ENCODE measurements at places on chromosomes 12 and 14.

DNA sequence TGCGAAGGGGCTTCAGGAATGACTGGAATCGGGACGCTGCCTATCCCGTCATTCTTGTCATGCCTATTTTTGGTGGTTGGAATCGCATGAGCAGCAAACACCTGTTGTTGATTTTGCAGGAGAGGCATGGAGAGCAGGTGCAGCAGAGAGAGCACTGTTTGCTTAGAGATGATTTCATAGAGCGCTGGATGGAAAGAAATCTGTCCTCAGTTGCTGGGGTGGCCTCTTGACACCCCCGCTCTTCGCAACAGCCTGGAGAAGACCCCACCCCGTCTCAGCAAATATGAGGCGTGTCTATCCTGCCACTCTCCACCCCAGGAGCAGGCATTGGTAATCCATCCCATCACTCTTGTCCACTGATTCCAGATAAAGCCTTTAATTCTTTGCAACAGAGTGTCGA lies 19.3 kb upstream of the NCOR2 start:
- DNase-seq, result no peak

- no peak for DNase-seq
Measured at GRCh38 chr12:82783435-82783834, 96.7 kb downstream of the TMTC2 start.

- no peak for DNase-seq
Measured at GRCh38 chr12:13104409-13104808, 942 bp upstream of the GSG1 start.

DNA sequence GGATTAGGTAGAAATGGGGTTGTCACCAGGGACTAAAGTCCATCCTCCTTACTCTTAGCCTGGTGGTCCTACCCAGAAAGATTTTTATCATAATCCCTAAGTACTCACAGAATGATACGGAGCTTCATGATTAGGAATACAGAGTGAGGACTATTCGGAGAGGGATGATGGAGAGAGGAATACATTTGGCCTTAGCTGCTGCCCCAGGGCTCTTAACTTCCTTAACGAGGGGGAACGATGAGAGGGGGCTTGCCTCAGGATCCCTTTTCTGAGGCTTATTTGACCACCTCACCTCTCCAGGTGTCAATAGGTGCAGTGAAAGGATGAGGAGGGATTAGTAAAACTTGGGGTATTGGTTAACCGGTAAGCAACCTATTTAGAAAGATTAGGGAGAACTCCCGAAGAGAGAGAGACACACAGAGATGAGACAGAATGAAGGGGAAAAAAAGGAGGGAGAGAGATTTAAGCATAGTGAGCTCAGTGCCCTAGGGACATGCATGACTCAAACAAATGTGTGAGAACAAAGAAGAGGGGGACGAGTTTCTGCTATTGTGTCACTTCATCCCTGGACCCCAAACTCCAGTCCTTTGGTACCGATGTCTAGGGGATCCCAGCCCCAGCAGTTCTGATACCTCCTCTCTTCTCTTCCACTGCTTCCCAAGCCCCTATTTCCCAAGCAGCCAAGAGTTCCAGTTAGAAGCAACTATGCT lies 1.1 kb downstream of the NFE2 start:
- DNase-seq, result peak; percentile 55

- no peak for DNase-seq
Measured at GRCh38 chr14:33567023-33567728, 383.7 kb downstream of the EGLN3 start.

DNA sequence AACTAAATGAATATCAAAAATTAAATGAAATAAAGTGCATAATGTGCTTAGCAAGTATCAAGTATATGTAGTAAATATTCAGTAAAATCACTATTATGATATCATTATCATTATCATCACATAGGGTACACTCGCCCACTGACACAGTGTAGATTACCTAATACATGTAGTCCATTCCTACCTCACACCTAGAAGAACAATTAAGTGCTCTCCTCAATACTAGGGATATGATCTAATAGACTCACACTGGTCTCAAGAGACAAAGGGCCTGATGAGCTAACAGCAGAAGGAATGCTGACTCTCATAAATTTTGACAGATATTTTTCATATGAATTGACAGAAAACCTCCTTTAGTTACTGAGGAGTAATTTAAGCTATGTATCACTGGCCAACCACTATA lies 29.1 kb downstream of the FSCB start:
- DNase-seq, result no peak

DNA sequence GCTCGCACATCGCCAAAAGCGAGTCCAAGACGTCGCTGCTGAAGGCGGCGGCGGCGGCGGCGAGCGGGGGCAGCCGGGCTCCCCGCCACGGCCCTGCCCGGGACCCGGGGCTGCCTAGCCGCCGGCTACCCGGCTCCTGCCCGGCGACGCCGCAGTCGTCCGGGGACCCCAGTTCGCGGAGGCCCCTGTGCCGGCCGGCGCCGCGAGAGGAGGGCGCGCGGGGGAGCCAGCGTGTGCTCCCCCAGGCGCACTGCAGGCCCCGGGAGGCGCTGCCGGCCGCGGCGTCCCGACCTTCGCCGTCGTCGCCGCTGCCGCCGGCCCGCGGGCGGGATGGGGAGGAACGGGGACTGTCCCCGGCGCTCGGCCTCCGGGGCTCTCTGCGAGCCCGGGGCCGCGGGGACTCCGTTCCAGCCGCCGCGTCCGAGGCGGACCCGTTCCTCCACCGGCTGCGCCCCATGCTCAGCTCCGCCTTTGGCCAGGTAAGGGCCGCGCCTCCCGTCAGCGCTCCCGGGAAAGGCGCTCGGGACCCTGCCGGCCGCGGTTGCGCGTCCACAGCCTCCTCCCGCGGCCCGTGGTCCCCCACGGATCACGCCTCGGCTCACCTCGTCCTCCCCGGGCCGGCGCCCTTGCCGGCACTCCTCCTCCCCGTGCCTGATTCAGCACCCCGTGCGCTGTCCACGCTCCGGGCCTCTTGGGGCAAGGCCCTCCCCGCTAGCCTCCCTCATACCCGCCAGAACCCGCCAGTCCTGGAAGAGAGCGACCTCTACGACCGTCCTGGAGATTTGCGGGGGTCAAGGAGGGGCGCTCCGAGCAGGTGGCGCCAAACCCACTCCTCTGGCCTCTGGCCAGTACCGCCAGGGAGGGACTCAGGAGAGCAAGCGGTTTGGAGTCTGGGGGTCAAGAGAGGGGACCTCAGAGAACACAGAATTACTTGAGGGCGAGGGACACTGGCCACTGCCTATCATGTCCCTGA lies 721 bp downstream of the CABP1 start:
- no peak for DNase-seq

DNA sequence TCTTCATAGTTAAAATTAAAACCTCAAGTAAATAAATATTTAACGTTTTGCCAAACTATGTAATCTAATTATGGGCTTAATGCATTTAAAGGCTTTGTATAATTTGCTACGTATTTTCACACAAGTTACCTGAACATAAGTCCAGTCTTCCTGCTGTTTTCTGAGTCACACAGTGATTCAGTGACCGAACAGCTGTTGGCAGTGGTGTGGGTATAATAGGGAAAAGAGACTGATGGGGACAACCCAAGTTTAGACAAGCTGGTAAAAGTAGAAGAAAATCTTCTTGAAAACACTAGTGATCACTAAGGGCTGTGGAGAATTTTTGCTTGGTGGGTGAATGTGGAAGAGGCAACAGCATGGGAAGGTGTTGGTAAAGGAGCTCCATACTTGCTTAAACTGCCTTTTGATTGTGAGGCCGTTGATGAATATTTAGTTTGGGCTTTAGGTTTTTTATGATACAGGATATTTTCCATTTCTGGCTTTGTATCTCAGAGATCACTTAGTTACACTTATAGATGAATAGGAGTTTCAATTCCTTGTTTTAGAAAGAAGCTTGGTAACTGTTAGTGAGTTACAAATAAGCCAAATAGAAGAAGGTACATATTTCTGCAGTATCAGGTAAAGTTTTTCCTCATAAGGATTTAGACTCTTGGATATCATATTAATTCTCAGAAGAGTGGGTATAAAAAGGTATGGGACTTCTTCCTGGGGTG lies 23.9 kb downstream of the LRRK2 start:
- no peak for DNase-seq

GRCh38 chr14:39342768-39343167 lies 89.5 kb downstream of the FBXO33 start:
- no peak for DNase-seq

DNA sequence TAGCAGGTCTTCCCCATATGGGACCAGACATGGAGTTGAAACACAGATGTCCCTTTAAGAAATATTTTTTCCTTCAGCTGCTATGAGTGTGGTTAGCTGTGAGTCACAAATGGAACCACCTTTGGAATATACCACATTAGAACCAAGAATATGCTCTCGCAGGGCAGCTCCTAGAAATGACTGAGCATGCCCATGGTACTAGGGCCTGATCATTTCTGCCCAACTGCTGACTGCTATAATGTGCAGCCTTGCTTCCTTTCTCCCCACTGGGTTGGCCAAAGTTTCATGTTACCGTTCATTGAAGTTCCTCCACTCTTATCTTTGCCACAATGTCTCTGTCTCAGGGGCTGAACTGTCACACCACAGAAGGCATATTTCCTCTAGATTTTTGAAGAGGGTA lies 1074.6 kb downstream of the FLRT2 start:
- DNase-seq, result no peak

DNA sequence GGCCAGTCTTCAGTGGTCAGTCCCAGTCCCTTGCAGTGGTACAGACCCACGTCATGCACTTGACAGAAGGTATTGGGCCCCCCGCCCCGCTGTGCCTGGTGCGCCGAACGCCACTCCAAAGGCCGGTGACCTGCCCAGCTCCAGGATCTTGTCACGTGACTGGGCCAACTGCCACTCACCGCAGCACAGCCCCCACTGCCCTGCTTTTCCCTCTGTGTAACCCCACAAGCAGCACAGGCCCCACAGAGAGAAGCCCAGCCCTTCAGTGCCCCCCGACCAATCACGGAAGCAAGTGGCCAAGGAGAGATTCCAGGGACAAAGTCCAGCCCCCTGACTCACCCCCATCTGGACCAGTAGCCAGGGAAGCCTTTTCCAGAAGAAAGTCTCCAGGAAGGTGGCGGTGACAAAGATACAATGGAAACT lies 498 bp downstream of the GPR132 start:
- DNase-seq, result no peak

- DNase-seq, result no peak
Measured at GRCh38 chr12:80059102-80059501, 40.2 kb upstream of the OTOGL start.

- peak; percentile 34 for DNase-seq
Measured at GRCh38 chr14:72975770-72976169, 49.5 kb downstream of the DCAF4 start.

- no peak for DNase-seq
Measured at GRCh38 chr12:6612247-6612646, 5.1 kb upstream of the CHD4 start.

DNA sequence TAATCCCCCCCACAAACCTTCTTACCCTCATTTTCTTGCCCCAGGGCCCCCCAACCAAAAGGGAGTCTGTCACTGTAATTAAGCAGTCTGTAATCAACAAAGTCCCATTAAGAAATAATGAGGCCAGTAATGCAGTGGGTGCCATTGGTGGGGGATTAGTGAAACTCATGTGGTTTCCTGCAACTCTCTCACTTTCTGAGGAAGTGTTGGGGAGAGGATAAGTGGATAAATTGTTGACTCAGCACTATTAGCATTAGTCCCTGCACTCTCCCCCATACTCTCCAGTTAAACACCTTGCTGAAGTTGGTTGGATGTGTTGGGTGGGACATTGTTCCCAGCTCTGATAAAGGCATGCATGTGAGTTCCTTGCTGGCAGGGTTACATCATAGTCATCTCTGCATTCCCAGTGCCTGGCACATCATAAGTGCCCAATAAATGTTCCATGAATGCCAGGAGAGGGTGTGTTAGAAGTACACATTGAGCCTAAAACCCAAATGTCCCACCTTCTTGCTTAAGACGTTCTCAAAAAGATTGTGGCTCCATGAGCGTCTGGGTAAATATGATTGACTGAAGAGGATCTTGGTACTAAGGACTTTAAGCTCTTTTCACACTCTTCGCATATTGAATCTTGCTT lies 45.8 kb upstream of the HOXC13 start:
- no peak for DNase-seq

DNA sequence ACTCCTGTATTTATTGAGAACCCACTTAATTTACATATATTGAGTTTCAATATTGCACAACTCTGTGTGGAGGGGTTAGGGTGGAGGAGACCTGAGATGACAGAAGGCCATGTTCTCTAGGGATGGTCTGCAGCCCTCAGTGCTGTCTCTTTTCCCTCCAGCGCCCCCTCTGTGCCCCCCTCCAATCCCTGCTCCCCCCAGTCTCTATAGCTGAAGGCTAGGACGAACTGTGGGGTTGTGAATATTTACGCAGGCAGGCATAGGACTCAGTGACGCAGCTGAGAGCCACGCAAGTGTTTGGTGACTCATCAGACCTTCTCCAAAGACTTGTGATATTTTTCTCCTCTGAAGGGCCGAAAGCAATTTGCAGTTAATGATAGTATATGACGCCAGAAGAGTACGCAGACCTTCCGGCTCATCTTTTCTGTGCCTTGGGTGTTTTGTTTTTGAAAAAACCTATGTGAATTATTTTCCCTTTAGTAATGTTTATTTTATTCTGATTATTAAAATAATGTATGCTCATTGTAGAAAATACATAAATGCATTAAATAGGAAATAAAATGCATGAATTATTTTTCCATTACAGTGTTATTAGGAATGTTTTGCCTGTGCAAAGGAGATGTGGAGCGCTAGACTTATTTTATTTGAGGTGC lies 85.3 kb downstream of the SLC25A47 start:
- no peak for DNase-seq

GRCh38 chr12:119594772-119595445 lies 1.3 kb downstream of the TMEM233 start:
- peak; percentile 33 for DNase-seq

- no peak for DNase-seq
Measured at GRCh38 chr14:54116972-54117371, 160.3 kb upstream of the BMP4 start.

- DNase-seq, result no peak
Measured at GRCh38 chr14:96727491-96727890, 69.7 kb upstream of the VRK1 start.

GRCh38 chr12:116885491-116885890 lies 4.2 kb upstream of the HRK start:
- no peak for DNase-seq

GRCh38 chr14:100713705-100714104 lies 13.0 kb upstream of the DLK1 start:
- DNase-seq, result no peak

DNA sequence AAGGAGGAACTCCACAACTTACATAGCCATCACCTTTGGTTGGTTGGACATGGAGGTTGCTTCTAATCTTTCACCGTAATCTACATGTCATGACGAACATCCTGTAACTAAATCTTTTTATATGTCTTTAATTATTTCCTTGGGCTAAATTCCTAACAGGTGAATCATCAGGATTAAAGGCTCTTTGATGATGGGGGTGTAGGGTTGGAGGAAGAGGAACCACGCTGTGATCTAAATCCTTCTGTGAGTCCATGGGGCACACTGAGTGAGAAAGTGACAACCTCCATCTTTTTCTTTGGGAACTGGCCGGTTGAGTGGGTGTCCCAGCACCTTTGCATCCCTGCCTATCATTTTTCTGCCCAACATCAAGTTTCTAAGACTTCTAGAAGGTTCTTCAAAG lies 31.1 kb upstream of the MAP1LC3B2 start:
- DNase-seq, result no peak

GRCh38 chr12:91877022-91877421 lies 268.6 kb downstream of the BTG1 start:
- no peak for DNase-seq

Data from hematopoietic multipotent progenitor cell treated with erythropoietin and hydrocortisone succinate and interleukin-3 and kit ligand, for 15 days (in vitro differentiated cells).